Left renal pelvis (tissue), 4 donors: ENCODE measurements at places on chromosomes 4 and X.

- no peak for DNase-seq
These were observed 68.2 kb downstream of the ARHGAP10 start for GRCh38 chr4:147799986-147800555.

GRCh38 chrX:33142331-33142730 is 69.0 kb downstream of the DMD start:
- no peak for DNase-seq

DNA sequence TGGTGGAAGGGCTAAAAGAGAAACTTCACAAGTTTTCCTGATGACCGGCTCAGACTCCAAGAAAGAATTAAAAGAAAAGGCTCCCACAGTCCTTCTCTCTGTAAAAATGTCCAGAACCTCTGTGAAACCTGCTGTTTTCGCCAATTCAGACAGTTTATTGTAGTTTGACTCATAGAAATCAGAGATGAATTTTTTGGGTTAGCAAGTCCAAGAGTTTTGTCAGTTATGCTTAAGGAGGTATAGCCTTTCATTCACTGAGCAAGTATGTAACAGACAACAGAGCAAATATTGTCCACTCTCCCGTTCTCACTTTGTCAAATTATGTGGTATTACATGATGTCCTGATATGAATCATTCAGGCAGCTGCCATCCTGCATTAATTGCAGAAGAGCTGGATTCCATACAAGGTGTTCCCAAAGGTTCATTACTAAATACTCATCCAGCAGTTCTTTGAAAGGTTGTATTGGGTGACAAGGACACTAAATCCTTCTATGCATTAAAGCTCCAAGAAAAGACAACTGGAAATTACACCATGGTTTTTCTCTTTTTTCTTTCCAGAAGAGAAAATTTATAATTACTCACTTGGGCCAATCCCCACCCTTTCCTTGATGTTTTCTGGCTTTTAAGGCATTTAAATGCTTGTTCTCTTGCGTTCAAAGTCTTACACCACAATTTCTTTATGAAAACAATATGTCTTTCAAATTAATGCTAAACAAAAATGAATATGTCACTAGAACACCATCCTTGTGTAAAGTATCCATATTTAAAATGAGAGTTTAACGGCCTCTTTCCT is 30.0 kb upstream of the PLAC1 start:
- no peak for DNase-seq

DNA sequence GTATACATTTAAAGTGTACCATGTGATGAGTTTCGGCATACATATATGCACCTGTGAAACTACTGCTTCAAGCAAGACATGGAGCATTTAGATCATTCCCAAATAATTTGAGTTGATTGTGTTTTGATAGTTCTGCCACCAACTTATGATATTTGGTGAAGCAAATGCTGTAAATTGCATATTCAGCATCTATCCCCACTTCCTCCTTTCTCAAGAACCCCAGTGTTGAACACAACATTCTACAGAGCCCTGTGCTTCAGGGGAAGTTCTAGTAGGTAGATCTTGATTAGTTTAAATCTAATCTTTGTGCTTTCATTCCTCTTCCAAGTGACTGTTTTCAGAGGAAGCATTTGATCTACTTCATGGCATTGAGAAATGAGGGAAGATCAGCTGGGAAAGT is 5.4 kb upstream of the SHROOM3 start:
- DNase-seq = no peak

DNA sequence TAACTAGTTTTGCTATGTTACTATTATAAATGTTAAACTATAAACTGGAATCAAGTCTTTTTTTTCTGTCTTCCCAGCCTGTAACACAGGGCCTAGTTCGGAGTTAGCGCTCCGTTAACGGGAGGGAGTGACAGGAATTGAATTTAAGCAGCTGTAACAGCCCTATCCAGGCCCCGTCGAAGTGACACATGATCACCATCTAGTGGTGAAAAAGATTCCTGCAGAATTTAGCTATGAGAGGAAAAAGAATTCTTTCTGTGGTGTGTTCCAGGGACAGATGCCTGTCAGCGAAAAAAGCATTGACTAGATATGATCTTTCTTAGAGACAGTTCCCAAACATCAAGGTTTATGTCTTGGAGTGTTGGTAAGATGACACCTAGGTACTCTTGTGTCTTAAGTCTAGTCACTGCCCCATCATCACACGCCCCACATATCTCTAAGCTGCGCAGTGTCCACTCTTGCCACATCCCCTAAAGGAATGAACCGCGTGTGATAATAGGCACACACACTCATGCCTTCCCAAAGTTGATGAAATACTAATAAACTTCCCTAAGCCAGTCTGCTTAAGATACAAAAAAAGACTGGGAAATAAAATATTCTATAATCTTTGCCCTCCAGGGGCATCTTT is 2.1 kb downstream of the GAB3 start:
- no peak for DNase-seq
